SHP77 treated with DMSO at 0.1 percent for 48 hours (cell line): ENCODE measurements at places on chromosomes 16 and 17.
A peak's percentile ranks its signal among the peaks of the same experiment; 100 is the strongest.

DNA sequence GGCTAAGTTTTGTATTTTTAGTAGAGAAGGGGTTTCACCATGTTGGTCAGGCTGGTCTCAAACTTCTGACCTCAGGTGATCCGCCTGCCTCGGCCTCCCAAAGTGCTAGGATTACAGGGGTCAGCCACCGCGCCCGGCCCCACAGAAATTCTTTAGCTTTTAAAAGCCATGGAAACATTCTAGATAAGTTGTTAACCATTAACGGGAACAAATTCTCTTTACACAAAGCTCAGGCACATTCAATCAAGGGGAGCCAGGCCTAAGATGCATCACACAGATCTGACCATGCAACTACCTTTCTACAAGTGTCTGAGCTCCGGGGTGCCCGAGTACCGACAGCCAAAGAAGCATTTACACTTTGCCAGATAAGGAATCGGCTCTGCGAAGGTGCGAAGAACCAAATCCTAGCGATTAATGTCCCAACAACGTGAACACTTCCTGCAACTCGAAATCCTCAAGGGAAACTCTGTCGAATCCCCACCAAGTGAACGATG, 1.0 kb downstream of the EMC8 start:
- DNase-seq, result no peak

DNA sequence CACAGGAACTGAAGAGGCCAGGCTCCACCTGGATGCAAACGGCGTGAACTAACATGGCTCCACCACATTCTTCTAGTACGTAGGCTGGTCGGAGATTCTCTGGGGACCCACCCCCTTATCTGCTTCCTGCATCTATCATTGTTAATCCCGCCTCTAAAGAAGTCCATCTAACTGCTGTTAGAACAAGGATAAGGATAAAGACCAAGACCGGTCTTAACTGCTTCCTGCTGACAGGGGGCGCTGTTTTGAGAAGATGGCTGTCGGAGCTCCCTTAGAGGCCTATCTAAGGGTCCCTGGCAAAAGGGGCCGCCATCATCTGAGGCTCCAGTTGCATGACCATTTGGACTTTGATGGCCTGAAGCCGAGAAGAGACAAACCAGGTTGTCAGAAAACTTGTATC, 25.8 kb upstream of the TNFSF12 start:
- no peak for DNase-seq

GRCh38 chr17:50079334-50080095, 15.6 kb upstream of the PDK2 start:
- no peak for DNase-seq

GRCh38 chr16:17154981-17155380, 315.8 kb downstream of the XYLT1 start:
- no peak for DNase-seq

DNA sequence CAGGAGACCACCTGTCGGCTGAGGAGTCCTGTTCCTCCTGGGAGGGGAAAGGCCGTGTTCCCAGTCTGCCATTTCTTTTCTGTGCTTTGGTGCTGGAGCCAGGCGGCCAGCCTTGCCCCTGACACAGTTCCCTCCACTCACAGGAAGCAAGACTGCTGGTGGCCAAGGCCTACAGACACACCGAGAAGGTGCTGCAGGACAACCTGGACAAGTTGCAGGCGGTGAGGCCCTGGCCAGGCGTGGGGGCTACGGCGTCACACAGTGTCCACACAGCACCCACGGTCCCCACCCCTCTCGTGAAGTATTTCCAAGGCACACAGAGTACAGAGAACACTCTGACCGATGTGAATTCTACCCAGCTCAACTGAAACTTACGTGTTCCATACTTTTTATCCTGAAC, 6.1 kb upstream of the RPL13 start:
- no peak for DNase-seq

- no peak for DNase-seq
These were observed at the start of gene RPL19 for GRCh38 chr17:39200070-39200879. TSS of gene RPL19 (plus strand) at chr17:39200283. CDS start at chr17:39200345, 62 bp downstream.

DNA sequence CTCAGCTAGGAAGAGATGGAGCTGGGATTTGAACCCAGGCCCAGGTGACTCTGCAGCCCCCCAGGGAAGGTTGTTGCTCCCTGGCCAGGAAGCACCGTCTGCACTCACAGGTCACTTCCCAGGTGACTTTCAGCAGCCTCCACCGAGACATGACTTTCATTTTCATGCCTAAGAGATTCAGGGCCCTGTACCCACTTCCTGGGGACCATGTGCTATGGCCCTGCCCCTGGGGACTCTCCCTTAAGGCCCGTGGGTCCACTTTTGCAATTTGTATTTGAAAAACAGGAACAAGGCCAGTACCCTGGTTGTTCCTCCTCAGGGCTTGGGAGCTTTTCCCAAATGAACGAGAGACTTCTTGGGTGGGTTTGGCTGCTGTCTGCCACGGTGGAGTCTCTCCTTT, 191.0 kb downstream of the IRF8 start:
- DNase-seq, result no peak

DNA sequence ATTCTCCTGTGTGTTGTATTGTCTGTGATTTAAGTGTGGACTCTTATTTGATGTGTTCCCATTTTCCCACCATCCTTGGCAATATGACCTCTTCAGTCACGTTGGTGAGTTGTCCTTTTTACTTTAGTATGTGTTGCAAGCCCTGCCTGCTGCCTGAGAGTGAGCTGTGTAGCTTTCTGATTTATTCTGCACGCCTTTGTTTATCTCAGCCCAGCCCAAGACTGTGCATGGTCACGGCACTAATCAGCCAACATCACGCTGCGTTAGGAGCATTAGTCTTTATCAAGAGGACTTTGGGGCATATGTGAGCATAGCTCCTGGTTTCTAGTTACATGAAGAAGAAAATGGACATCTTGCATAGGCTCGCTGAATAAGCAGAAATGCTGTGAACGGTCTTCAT, 6.0 kb downstream of the TOM1L1 start:
- no peak for DNase-seq

- no peak for DNase-seq
These were observed 176.8 kb downstream of the XYLT1 start for GRCh38 chr16:17293813-17294558.

- DNase-seq, result no peak
These were observed 1.4 kb downstream of the MVP start for GRCh38 chr16:29821643-29822115.

- DNase-seq, result no peak
These were observed 178.1 kb upstream of the ZFHX3 start for GRCh38 chr16:73225983-73226382.

DNA sequence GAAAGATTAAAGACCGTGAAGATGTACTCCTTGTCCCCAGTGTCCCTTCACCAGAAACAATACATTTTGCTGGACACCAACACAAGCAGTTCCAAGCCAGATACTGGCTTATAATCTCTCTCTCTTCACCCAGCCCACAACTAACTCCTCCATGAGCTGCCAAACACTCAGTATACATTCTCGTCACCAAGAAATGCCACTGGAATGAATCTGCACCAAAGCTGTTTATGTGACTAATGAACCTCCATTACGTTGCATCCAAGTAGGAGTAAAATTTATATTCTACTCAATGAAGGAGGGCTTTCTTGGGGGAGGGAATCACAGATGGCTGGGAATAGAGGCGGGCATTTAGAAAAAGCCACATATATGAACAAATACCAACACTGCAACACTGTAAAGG, 20.9 kb upstream of the SOX9 start:
- no peak for DNase-seq

DNA sequence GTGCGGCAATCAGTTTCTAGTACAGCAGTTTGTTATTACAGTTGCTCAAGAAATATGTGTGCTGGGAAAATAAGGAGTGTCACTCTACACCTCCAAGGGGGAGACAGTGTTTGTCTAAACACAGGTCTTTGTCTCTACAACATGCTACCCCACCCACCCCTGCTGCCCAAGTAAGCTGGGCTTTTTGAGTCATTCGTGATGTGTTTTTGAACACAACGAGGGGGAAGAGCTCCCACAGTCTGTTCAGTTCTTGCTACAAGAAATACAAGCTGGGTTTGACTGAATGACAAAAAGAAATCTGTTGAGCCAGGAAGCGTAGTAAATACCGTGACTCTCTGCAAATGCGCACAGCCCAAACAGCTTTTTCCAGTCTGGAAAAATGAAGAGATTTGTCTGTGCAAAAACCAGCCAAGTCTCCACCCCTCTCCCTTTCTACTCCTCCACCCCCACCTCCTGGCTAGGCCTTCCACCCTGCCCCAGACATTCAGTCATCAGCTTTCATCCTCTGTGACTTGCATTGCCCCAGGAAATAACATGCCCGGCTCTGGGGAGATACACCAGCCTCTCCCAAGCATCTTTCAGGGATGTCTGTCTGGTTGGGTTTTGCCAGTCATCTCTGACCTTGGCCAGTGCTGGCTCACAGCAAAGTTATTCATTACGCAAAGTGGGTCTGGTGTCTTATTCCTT, 25.7 kb downstream of the CHD9 start:
- DNase-seq, result no peak

DNA sequence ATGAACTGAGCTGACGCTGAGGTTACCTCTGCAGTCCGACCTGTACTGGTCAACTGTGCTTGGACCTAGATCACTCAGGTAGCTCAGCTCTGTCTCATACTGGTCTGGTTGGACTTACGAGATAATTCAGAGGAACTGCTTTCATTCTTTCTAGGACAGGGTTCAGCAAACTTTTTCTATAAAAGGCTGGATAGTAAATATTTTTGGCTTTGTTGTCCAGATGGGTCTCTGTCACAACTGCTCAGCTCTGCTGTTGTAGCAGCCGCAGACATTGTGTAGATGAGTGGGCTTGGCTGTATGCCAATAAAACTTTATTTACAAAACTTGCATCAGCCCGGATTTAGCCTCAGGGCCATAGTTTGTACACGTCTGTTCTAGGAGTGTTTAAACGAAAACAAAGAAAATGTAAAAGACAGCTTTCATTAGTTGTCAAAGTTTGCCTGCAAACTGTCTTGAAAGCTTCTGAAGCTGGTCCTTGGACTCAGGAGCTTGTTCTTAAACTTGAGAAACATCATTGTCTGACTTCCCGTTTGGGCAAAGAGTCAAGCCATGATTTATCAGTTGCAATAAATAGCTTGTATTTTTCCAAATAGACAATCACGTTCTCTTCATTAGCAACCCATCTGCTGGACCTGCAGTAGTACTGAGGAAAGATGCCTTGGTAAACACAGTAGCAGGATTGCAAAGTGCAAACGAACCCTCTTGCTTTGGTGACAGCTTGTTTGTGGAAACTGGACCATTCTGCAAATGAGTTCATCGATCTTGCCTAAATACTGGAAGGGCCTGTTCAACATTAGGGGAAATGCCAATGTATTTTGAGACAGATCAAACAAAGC, 253.4 kb downstream of the SNX29 start:
- peak; percentile 73 for DNase-seq

DNA sequence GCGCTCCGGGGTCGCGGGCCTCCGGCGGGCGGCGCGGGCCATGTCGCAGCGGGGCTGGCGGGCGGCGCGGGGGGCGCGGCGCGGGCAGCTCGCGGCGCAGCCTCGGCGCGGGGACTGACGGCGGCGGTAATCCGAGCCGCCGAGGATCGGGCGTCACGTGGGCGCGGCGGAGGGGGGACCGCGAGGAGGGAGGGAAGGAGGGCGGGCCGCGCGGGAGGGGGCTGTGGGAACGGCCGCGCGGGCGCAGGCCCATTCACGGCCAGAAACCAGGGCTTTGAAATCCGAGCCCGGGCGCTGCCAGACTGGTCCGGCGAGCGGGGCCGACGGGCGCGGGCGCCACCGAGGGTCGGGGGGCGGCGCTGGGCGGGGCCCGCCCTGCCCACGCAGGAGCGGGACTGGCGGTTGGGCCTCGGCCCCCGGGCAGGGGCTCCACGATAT, at the start of gene MTSS2:
Gene MTSS2 (minus strand): TSS at position 116 of the 438 bp plus-strand sequence. CDS start 262 bp downstream, outside the sequence.
- peak; percentile 73 for DNase-seq

- DNase-seq, result no peak
These were observed 12.0 kb upstream of the PNPO start for GRCh38 chr17:47929218-47930000.

DNA sequence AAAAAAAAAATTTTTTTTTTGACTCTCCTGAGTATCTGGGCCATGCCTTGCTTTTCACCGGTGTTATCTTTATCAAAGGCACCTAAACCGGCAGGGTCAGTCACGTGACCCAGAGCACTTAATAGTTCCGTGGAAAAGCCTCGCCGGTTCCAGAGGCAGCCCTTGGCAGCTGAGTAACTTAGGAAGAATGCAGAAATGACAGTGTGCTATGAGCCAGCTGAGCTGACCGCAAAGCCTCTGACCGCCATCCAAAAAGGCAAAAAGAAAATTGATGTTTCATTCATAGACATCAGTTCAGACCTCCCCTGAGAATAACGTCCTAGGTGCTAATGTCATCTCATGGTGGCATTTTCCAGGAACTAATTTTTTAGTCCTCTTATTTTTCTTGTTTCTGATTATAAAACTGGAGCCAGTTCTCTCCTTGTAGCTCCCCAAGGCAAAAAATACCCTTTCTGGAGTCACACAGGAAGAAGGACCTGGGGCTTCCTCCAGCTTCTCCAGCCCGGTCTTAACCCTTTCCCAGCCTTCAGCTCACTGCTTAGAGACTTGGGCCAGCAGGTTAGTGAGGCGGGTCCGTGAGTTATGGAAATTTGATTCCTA, 122.6 kb downstream of the SOCS1 start:
- no peak for DNase-seq

GRCh38 chr16:84658690-84659089, 10.4 kb downstream of the KLHL36 start:
- no peak for DNase-seq

DNA sequence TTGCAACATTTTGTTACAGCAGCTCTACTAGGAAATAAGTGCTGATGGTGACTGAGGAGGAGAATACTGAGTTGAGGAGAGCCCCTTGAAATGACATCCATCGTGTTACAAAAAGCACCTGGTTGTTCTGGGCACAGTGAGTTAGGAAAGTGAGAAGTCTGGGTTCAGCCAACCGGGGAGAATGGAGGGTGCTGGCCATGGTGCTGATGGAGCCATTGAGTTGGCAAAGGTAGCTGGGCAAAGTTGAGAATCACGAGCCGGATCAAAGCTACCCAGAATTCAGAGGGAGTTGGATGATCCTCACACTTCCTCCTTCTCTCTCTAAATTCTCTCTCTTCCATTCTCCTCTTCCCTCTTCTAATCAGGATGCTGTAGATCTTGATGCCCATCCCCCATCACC, 35.0 kb upstream of the ASIC2 start:
- DNase-seq, result no peak

DNA sequence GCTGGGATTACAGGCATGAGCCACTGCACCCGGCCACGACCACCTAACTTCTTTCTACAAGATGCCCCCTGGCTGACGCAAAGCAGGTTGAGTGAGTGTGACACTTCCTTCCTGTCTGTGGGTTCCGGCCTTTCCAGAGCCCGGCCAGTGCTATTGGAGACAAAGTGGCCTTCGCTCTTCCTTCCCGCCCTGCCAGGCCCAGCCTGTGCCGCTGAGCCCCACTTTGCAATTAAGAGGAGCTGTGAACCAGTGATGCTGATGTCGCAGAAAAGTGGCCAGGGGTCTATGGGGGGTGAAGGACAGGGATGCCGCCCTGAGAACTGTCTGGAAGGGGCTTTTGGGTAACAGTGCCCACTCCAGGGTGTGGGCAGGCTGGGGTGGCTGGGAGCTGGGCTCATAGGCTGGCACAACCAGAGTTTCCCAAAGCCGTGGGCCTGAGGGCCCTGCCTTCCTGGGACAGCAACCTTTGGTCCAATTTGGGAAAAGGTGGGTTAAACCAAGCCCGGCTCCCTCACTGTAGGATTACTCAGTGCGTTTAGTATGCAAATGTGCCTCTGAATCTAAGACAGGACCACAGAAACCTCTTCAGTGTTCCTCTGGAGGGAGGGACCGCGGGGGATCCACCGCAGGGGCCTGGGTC, 174.9 kb downstream of the SEC14L1 start:
- DNase-seq, result no peak
